Stimulated activated CD8-positive, alpha-beta memory T cell treated with anti-CD3 and anti-CD28 coated beads, Interleukin-2, amount 100 ng/mL, for 1 hour (primary cell): ENCODE measurements at places on chromosomes 13 and 19.

DNA sequence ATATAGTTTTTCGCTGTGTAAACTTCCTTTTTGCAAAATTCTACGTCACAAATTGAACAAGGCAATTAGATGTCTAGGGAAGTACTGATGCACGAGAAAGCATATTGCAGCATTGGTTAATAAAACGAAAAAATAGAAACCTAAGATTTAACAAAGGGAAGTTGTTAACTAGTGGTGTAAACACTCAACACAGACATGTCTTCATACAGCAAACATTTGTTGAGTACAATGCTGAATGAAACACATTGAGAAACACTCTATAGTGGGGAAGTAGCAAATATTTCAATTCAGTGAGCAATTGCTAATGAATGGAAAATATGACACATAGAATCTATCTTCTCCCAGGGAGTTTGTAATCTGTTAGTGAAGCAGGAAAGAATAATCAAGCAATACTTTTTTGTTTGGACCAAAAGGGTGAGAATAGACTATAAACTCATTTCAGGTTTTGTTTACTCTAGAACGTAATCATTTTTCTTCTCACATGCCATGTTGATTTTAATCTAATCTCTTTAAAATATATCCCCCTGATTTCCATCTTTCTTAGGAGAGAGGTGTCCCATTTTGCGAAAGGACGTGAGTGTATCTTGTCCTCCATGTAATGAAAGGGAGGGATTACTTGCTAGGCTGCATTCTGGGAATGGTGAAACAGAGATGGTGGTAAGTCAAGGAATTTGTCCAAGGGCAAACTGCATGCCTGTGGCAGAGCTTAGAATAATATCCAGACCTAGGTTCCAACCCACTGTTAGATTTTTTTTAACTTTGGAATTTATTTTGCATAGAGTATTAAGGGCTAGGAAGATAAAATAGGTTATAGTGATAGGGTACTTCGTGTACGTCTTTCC is 1.7 kb upstream of the ANKRD10 start:
- no peak for DNase-seq

DNA sequence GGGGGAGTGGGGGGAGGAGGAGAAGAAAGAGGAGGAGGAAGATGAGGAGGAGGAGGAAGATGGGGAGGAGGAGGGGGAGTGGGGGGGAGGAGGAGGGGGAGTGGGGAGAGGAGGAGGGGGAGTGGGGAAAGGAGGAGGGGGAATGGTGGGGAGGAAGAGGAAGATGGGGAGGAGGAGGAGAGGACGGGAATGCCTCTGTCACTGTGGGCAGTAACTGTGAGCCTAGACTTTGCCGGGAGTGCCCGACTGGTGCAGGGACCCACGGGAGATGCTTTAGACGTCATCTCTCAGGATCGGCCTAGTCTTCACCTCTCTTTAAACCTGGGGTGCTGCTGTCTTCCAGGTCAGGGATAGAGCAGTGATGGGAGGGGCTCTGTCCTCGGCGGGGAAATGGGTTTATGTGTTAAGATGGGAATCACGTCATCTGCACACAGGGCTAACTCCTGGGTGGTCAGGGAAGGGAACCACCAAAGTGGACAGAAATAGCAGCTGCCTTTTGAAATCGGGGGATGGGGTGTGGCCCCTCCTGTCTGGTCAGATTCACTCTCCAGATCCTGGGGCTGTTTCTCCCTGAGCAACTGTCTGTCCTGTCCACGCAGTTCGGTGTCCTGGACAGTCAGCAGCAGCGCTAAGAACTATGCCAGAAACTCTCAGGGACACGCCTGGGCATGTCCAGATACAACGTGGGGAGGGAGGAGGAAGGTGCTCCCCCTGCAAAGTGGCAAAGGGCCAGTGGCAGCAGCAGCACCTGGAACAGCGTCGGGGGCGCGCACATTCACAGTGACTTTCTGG is 26.9 kb downstream of the GAS6 start:
- DNase-seq, result no peak

DNA sequence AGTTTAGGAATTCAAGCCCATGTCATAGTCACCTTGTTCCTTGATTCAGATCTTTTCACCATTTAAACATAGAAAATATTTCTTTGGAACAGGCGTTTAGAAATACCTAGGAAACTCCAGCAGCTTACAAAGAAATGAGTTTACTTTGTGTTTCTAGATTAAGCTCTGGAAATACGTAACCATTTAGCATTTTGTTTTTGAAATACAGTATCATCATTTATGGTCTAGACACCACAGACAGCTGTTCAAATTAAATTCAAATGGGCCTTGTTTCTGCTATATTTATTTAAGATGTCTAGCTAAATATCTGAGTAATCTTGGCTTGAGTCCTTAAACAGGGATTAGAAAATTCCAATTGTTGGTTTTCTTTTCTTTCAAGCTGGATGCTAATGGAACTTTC is 228.5 kb downstream of the NDFIP2 start:
- no peak for DNase-seq

GRCh38 chr13:111398715-111399299 is 78.4 kb downstream of the TEX29 start:
- DNase-seq, result no peak
